Activated naive CD4-positive, alpha-beta T cell treated with anti-CD3 and anti-CD28 coated beads for 36 hours (primary cell): ENCODE measurements at places on chromosomes 2 and 18. TPM values are rescaled to one million over a fixed set of nuclear protein-coding genes. Genes with fewer than 3 reads are reported as not detected.

DNA sequence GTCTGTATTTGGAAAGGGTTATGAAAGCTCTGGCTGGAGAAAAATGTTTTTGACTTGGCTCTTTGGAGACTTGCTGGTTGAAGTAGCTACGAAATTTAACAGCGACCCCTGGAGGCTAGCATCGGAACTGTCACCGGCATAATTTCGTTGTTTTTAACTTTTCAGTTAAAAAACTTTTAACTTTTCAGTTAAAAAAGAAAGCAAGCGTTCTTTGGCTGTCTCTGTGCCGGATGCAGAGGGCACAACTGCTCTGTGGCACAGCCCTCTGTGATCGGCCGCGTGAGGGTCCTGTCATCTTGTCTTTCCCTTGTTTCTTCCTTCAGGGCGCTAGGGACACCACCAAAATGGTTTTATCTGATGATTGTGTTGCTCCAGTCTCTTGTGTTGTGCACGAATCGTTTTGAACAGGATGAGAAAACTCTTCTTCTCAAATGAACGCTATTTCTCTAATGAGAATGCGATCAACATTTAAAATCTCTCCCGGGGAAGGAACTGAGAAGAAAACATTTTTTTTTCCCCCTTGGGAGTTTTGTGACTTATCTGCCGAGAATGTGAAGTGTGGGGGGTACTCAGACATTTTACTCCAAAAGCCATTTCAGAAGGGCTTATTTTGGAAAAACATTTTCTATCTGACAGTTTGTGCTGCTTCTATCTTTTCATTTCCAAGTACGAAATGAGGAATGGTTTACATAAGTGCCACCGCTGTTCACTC, 57.1 kb downstream of the ADCYAP1 start:
- no peaks in the 10 kb centered on the region for H3K36me3 ChIP-seq
- H3K27ac ChIP-seq, result no peak overlapping the region
- peak overlapping the region; percentile 1 for H3K4me3 ChIP-seq
- peaks cover 11% of the 10 kb centered on the region for H3K27me3 ChIP-seq
- H3K4me1 ChIP-seq, result peaks cover 4% of the 10 kb centered on the region

- H3K4me1 ChIP-seq, result no peaks in the 10 kb centered on the region
- no peak overlapping the region for H3K27ac ChIP-seq
- H3K27me3 ChIP-seq, result no peaks in the 10 kb centered on the region
- DNase-seq, result no peak
- H3K4me3 ChIP-seq, result no peak overlapping the region
These were observed 45.6 kb downstream of the GPR39 start for GRCh38 chr2:132462236-132462635.

- no peak overlapping the region for H3K27ac ChIP-seq
- H3K36me3 ChIP-seq, result no peaks in the 10 kb centered on the region
- H3K27me3 ChIP-seq, result no peaks in the 10 kb centered on the region
These were observed 185.2 kb downstream of the ALPK2 start for GRCh38 chr18:58443671-58444070.

- H3K4me3 ChIP-seq, result no peak overlapping the region
- H3K4me1 ChIP-seq, result peaks cover 23% of the 10 kb centered on the region
These were observed 67.5 kb downstream of the ZEB2 start for GRCh38 chr2:144452169-144452988.

GRCh38 chr2:174337337-174338146, 2.8 kb downstream of the SP9 start:
- H3K27ac ChIP-seq, result peak overlapping the region; percentile 40
- peak; percentile 35 for DNase-seq
- H3K36me3 ChIP-seq, result no peaks in the 10 kb centered on the region
- H3K27me3 ChIP-seq, result peaks cover 60% of the 10 kb centered on the region
- H3K4me3 ChIP-seq, result peak overlapping the region; percentile 61

DNA sequence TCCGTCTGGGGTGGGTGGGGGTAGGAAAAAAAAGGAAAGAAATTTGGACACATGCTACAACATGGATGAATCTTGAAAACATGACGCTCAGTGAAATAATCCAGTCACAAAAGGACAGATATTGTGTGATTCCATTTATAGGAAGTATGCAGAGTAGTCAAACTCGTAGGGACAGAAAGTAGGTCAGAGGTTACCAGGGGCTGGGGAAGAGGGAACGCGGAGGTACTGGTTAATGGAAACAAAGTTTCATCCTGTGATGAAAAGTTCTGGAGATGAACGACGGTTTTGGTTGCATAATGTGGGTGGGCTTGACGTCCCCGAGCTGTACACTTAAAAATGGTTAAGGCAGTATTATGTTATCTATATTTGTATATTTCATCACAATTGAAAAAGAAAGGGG, 4.5 kb upstream of the SFTPB start:
- H3K4me3 ChIP-seq, result no peak overlapping the region
- no peaks in the 10 kb centered on the region for H3K4me1 ChIP-seq
- H3K36me3 ChIP-seq, result no peaks in the 10 kb centered on the region

GRCh38 chr2:165193178-165193777, 10.6 kb downstream of the SCN3A start:
- no peak overlapping the region for H3K4me3 ChIP-seq
- DNase-seq, result no peak
- no peak overlapping the region for H3K27ac ChIP-seq

XIRP2 gene
- total RNA-seq, result not detected

IL1RL1 gene
- total RNA-seq, result 0.43 TPM

AGAP1 gene
- total RNA-seq, result 1.1 TPM

BOLL gene
- total RNA-seq, result 0.12 TPM
